ENCODE measurements at places on chromosomes 7 and 10.

- no peak for DNase-seq
Measured at GRCh38 chr10:98880971-98881370, 354.7 kb downstream of the HPSE2 start.

DNA sequence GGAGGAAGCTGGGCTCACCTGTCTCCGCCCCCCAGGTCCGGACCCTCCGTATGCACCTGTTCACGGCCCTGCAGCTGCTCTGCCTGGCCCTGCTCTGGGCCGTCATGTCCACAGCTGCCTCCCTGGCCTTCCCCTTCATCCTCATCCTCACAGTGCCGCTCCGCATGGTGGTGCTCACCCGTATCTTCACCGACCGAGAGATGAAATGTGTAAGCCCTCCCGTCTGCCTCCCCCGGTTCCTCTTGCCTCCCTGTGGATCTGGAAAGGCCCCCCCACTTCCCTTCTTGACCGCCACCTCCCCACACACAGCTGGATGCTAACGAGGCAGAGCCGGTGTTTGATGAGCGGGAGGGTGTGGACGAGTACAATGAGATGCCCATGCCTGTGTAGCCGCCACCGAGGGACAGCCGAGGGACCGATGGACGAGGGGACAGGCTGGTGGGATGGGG, 4.6 kb downstream of the FASTK start:
- DNase-seq = no peak

DNA sequence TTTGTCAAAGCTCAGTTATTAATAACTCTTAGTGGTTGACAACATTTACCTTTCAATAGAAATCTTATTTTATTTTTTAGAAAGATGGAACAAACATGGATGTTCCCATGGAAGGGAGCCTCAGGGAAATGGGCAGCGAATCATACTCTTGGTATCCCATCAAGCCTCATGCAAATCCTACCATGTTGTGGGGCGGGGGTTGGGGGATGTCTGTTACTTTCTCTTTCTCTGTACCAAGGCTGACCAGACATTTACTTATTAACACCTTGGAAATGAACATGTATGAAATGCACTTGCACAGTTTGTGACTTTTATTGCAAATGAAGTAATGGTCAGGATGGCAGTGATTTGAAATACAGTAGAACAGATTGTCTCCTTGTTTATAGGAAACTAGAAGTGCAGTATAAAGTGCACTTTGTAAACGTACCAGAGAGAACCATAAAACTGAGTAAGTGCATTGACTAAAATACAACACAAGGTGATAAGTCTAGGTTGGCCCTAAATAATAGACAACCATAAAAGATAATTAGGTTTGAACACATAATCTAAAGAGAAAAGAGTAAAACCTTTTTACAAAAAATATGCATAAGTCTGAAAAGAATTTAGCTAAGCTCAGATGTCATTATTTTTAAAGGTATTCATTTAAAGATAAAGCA, 32.4 kb downstream of the SEMA3D start:
- DNase-seq = no peak

DNA sequence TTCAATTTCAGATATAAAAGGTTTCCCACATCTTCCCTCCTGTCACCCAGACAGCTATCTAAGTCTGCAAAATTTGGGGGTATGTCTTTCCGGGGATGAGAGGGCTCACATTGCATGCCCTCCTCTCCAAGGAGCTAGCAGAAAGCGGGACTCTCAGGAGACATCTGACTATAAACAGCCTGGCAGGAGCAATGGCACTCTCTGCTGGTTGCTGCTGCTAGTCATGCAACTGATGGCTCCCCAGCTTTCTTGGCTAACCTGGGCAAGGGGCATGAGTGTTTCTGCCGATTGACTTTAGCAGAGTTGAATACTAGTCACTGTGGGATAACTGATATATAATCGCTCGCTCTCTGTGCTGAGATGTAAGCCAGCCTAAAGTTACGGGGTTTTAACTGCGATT, 12.0 kb downstream of the TBX20 start:
- DNase-seq = no peak
